ENCODE measurements at places on chromosomes 3 and 15.

- DNase-seq: no peak
Measured at GRCh38 chr15:25053000-25053815, 98.4 kb downstream of the SNRPN start.

- no peak for DNase-seq
Measured at GRCh38 chr15:95162967-95163531, 931.7 kb downstream of the MCTP2 start.

- no peak for DNase-seq
Measured at GRCh38 chr3:11085093-11085840, 69.0 kb upstream of the HRH1 start.

- DNase-seq: no peak
Measured at GRCh38 chr15:40702077-40702476, 7.1 kb downstream of the RAD51 start.

GRCh38 chr3:116930786-116931185 lies 221.2 kb downstream of the TUSC7 start:
- DNase-seq: no peak

DNA sequence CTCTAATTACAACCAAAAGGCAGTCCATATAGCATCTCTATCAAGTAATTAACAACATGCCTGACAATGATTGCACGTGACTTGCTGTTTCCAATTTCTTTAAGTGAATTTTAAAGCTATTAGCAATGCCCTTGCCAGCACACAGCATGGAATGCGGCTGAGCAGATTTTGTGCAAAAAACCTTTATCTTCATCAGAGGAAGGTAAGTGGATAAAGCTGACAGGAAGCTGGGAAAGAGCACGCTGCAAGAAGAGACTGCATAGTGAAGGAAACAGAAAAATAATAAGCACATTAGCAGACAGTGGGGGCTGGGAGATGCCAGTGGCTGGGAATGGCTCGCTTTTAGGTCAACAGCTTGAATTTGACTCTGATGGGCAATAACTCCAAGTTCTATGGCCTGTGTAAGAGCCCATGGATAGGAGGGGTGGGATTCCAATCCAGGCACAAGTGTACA lies 138.8 kb downstream of the PDZRN3 start:
- no peak for DNase-seq

GRCh38 chr3:129235344-129235917 lies 14.0 kb upstream of the COPG1 start:
- DNase-seq: no peak

DNA sequence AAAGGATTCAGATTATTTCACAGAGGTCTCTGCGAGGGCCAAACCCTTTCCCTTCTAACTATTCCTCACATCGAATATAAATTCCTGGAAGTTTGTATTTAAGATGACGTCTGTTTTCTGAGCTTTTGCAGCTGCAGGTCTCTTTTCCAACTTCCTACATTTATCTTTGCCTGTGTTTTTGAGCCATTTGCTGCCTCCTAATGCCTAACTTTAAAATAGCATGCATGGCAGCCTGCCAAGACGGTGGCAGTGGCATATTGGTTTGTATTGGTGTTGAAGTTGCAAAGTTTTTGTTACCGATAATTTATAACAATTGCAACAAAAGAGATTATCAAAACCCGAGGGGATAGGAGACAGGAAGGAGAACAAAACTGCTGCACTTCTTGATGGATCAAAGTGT lies 187.1 kb upstream of the DNAJC19 start:
- peak; percentile 29 for DNase-seq

GRCh38 chr3:86830566-86830965 lies 160.4 kb downstream of the VGLL3 start:
- no peak for DNase-seq

- DNase-seq: no peak
Measured at GRCh38 chr3:55307622-55308021, 179.5 kb downstream of the WNT5A start.

DNA sequence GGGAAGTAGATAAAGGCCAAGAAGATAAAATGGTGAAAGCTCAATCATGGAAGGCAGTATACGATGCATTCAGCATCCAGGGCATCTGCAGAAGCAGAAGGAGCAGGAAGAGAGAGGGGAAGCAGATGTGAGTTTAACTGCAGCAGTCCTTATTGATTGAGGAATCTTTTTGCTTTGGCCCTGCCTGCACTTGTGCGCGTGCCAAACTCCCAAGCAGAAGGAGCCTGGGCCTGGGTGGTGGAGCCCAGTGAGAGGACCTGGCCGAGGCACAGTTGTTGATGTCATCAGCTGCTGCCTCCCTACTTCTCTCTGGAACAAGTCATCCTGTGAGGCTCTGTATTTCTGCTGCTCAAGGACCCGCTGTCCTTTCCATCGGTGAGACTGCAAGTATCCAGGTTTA lies 65.5 kb upstream of the ROPN1 start:
- DNase-seq: no peak

- DNase-seq: no peak
Measured at GRCh38 chr15:41971895-41972252, 483 bp downstream of the EHD4 start.

DNA sequence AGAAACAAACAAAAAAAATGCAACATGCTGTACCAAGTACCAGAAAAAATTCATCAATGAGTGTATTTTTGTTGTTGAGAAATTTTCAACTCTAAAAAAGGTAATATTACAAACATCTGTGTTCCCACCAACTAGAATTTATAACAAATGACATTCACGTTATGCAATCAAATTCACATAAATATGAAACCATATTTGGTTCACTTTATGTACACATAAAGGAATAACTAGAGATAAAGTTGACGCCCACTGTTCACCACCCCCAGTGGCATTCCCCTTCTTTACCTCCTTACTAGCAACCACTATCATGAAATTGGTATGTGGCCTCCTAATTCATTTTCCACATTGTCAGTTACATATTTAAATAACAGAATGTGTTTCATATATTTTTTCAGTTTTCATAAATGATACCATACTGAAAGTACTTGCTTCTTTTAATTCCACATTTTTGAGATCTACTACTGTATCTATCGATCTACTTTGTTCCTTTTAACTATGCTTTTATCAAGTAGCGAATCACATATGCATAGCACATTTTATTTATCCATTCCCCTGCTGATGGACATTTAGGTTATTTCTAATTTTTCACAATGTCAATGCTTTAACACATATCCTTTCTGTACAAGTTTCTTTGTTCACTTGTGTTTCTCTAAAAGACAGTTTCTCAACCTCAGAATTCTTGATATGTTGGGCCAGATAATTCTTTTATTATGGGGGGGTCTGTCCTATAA lies 34.5 kb downstream of the TBC1D5 start:
- DNase-seq: no peak

DNA sequence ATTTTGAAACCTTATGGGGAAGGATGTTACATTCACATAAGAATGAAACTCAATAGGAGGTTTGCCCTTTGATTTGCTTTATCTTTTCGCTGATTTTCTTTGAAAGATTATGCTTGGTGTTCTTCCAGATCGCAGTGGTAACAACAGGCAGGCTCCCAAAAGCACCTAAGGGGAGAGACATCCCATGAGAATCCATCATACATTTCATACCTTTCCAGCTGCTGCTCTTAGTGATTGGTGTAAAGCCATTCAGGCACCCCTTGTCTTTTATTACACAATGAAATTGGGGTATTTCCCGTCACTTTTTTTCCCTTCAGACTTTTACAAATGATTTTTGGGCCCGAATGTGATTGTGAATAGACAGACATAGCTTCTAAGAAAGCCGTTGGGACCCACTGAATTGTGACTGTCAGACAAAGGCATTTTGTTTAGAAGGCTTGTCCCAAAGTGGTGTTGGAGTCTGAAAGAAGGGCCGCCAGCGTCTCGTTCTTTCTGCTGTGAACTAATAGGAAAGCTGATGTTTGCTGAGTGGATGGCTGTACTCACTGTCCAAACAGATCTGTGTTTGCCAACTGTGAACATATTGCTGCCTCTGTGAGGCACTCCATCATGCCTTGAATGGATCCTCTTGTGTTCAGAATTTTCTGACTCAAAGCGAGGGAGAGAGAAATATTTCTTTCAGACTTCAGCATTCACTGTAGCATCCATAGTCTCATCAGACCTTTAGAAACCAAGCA lies 164.3 kb downstream of the FNDC3B start:
- DNase-seq: no peak

DNA sequence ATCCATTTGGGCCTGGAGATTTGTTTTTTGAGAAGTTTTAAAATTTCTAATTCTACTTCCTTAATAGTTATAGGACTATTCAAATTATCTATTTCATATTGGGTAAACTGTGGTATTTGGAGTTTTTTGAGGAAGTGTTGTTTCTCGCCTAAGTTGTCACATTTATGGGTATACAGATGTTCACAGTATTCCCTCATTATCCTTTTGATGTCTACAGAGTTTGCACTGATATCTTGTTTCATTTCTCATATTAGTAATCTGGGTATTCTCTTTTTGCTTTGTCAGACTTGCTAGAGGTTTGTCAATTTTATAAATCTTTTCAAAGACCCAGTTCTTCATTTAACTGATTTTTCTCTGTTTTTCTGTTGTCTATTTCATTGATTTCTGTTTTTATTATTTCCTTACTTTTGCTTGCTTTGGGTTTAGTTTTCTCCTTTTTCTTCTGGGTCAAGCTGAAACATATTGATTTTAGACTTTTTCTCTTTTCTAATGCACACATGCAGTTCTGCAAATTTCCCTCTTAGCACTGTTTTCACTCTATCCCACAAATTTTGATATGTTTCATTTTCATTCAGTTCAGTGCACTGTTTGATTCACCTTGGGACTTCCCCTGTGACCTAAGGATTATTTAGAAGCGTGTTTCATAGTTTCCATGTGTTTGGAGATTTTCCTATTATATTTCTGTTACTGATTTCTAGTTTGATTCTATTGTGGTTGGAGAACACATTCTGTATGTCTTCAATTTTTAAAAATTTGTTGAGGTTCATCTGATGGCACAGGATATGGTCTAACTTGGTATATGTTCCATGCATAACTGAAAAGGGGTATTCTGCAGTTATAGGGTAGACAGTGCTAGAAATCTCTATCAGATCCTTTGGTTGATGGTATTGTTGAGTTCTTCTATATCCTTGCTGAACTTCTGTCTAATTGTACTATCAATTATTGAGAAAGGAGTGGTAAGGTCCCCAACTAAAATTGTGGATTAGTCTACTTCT lies 79.6 kb downstream of the SUMF1 start:
- no peak for DNase-seq

DNA sequence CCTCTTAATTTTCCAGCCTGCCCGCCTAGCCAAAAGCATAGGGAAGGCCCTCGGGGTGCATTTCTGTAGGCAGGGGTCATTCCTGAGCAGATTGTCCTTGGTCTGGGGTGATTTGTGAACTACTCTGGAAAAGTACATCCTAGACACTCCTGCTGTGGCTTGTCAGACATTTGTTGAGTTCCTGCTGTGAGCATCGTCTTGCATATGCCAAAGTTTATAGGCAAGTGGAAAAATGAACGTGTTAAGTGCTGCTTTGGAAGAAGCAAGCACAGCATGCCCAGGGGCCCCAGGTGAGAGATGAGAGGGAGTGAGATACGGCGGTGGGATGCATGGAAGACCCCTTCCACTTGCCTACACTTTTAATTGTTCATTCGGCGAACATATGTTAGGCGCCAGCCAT lies 237.7 kb upstream of the ST8SIA2 start:
- no peak for DNase-seq

DNA sequence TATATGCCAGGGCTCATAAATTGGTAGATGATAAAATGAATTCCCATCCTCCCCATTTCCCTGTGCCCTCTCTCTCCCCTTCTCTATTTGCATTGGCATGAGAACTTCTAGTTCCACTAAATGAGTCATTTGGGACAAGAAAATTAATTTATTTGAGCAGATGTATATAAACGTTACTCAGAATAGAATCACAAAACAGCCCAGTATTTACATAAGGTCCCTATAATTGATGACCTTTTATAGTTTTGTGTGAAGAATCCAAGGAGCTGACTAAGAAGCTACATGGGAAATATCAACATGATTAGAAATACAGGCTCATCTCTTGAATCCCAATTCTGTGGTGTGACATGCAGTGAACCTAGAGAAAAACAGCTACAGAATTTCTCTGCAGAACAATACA lies 617.7 kb upstream of the NR2F2 start:
- no peak for DNase-seq

DNA sequence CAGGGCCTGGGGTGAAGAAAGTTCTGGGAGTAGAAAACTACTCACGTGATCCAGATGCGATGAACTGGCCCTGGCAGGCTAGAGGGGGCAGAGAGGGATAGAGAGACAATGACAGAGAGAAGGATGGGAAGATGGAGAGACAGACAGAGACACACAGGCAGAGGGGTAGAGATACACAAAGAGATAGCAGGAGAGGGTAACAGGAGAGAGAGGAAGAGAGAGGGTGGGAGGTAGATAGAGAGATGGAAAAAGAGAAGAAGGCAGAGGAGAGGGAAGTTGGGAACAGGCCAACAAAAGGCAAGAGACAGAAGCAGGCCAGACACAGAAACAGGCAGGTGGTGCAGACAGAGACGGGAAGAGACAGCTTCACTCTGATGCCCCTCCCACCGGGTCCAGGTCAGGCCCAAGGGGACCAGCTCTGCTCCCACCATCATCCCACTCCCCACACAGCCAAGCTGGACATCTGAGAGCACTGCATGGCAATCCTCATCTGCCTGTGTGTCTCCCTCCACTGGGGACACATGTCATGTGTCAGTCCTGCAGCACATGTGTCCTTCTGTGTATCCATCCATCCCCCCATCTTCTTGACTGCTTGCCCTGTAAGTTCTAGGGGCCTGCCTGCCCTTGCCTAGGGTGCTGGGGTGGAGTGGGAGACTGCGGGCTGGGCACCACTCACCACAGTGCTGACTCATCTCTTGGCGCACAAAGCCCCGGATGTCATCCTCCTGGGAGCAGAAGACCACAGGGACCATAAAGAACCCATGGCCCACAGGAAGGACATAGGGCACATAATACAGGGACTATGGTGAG lies 2.2 kb upstream of the UCN2 start:
- DNase-seq: no peak

GRCh38 chr3:117355566-117355965 lies 646.0 kb downstream of the TUSC7 start:
- no peak for DNase-seq

- no peak for DNase-seq
Measured at GRCh38 chr3:74592359-74592758, 22.1 kb downstream of the CNTN3 start.

GRCh38 chr15:98326804-98327203 lies 321.5 kb upstream of the IGF1R start:
- no peak for DNase-seq

- DNase-seq: no peak
Measured at GRCh38 chr3:183315739-183316138, 62.7 kb downstream of the B3GNT5 start.

- DNase-seq: no peak
Measured at GRCh38 chr3:115272036-115272824, 125.1 kb upstream of the ZBTB20 start.

DNA sequence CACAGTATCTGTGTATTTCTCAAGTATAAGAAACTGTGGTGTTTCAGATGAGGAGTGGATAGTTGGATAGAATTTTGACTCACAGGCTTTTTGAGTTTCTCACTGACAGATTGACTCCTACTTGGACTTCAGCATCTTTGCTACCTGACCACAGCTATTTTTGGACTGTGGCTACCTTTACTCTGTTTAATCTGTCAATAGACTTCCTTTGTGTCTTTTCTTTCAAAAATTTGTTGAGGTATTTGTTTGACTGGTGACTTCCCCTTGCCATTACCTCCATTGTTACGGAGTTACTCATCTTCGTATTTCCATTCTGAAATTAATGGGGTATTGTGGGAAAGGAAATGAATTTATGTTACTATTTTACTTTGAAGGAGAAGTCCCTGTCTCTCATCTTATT lies 123.8 kb downstream of the AGBL1 start:
- DNase-seq: no peak

- no peak for DNase-seq
Measured at GRCh38 chr3:15409239-15409638, 18.1 kb downstream of the METTL6 start.
